T-cell (primary cell): ENCODE measurements at places on chromosomes 16 and 17.

DNA sequence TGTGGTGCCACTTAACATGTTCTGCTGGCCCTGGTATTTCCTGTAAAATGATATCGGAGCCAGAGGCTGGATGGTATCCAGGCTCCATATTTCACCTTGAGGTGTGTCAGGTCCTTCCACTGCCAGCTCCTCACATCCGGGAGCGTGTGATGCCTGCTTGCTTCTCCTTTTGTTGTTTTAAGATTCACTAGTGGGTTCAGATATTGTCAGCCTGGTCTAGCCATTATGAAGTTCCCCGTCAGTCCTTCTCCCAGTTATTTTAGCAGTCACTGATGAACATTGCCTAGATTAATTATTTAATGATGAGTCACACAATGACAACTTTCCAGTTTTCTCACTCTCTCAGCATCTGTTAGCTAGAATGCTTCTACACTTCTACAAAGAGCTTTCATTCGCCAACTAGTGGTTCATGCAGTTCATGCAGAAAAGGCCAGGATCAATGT lies 11.3 kb downstream of the DNAAF1 start:
- no peak for DNase-seq

DNA sequence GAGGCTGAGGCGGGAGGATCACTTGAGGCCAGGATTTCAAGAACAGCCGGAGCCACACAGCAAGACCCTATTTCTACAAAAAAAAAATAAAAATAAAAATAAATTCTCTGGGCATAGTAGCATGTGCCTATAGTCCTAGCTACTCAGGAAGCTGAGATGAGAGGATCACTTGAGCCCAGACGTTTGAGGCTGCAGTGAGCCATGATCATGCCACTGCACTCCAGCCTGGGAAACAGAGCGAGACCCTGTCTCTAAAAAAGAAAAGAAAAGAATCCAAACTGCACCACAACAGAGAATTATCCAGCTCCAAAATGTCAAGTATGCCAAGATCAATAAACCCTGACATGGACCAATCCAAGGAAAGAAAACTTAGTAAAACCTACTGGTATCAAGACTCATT lies 78.9 kb upstream of the NOL11 start:
- no peak for DNase-seq

GRCh38 chr17:49715717-49716279 lies 8.0 kb upstream of the SLC35B1 start:
- peak; percentile 62 for DNase-seq

DNA sequence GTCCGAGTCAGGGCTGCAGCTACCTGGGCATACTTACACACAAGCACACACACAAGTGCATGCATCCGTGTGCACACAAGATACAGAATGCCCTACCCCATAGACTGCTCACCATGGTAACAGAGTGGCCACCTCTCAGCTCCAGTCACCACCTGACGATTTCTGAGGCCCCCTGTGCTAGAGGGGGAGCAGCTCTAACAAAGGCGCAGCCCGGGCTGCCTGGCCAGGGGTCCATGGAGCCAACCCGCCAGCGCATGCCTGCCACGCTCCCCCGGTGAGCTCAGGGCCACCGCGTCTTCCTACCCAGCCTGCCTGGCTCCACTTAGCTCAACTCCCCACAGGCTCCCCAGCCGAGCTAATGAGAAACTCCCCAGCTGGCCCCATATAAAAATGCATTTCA lies 75.5 kb downstream of the ZNF423 start:
- no peak for DNase-seq

- no peak for DNase-seq
Measured at GRCh38 chr16:52912565-52913173, 140.0 kb downstream of the CHD9NB start.

- no peak for DNase-seq
Measured at GRCh38 chr17:62880120-62880519, 72.0 kb upstream of the MARCHF10 start.

GRCh38 chr16:67783353-67783725 lies 23.0 kb downstream of the RANBP10 start:
- DNase-seq, result no peak

- DNase-seq, result no peak
Measured at GRCh38 chr16:84832488-84833143, 12.8 kb downstream of the CRISPLD2 start.

GRCh38 chr17:35795007-35795870 lies at the start of gene MMP28:
Gene MMP28 (minus strand): TSS chr17:35795641. CDS start chr17:35795377, 264 bp downstream.
- DNase-seq, result no peak

- no peak for DNase-seq
Measured at GRCh38 chr16:78993346-78993745, 607.2 kb downstream of the MAF start.

DNA sequence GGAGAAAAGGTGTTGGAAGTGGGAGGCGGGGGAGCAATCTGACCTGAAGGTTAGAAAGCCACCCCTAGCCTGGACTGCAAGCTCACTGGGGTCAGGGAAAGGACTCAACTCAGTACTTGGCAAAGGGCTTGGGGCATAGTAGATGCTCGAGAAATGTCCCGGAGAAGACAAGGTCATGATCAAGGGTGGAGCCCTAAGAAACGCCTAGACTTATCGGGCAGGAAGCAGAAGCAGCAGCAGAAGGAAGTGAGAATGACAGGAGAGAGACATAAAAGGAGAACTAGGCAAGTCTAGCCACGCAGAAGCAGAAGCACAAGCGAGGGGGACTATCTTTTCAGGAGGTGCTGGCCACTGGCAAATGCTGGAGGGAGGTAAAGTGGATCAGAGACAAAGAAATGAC lies 10.2 kb downstream of the COTL1 start:
- DNase-seq, result no peak

- no peak for DNase-seq
Measured at GRCh38 chr16:77705351-77705750, 17.0 kb upstream of the NUDT7 start.

DNA sequence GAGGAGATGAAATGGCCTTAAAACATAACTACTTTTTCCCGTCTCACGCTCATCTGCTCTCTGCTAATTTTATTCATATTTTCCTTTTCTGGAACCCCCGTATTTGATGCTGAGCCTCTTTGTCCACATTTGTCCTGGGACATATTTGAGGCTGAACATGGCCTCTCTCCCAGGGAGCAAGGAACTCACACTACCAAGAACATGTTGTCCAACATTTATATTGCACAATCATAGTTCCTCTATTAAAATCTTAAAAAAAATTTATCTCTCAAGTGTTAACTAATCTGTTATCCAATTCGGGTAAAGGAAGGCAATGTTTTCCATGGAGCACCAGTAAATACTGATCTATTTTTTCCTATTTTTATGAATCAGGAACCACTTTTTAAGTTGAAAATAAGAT lies 60.2 kb downstream of the CMC2 start:
- DNase-seq, result no peak

GRCh38 chr17:14107889-14108288 lies 38.6 kb downstream of the COX10 start:
- DNase-seq, result no peak

GRCh38 chr17:15112846-15113617 lies 152.1 kb downstream of the PMP22 start:
- DNase-seq, result no peak

GRCh38 chr16:50473356-50473945 lies 74.7 kb upstream of the NKD1 start:
- no peak for DNase-seq

GRCh38 chr17:9339958-9340357 lies 235.7 kb downstream of the STX8 start:
- DNase-seq, result no peak

- DNase-seq, result no peak
Measured at GRCh38 chr16:80147026-80147655, 393.7 kb upstream of the DYNLRB2 start.

DNA sequence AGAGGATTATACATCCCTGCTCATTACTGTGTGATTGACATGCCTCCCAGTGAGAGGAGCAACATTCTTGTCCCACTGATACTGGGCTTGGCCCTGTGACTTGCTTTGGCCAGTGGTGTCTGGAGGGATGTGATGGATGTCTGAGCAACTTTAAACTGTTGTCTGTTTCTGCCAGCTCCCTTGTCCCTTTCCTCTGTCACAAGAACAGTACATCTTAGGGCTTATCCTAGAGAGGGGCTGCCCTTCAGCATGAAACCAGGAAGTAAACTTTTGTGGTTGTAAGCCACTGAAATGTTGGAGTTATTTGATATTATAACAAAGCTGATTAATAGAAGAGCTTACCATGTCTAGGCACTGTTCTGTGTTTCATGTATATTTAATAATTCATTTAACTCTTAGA lies 82.9 kb upstream of the GPRC5B start:
- DNase-seq, result no peak

GRCh38 chr16:61471737-61472136 lies 564.5 kb downstream of the CDH8 start:
- no peak for DNase-seq

DNA sequence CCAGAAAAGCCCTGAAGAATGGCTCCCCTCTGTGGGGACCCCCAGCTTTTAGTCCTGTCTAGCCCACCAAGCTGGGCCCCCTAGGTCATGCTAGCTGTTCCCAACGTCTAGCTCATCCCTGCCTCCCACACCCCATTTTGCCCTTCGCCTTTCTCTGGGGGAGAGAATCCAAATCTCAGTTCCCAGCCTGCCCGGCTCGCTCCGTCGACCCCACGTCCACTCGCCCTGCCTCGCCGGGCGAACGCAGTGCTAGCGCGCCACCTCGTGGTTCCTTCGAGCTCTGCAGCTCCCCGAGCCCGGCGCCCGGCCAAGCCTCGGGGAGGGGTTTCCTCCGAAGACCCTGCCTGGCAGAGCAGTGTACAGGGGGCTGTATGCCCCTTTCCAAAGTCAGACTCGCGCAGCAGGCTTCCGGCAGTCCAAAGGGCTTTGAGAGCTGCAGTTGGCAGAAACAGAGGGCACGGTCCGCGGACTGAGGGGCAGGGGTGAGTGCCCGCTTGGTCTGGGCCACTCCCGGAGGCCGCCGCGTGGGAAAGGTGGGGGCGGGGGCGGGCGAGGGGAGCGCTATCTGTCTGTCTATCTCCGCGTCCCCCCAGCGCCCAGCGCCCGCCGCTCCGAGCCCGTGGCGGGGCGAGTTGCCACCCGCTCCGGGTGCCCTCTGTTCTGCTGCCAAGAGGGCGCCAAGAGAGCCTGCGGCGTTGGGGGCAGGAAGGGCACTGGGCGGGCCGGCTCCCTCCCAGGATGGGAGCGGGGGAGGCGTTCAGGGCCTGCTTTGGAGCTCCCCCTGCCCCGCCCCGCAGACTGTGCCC lies 1.7 kb upstream of the DLX3 start:
- peak; percentile 26 for DNase-seq

- no peak for DNase-seq
Measured at GRCh38 chr17:6347776-6348175, 87.1 kb downstream of the AIPL1 start.

DNA sequence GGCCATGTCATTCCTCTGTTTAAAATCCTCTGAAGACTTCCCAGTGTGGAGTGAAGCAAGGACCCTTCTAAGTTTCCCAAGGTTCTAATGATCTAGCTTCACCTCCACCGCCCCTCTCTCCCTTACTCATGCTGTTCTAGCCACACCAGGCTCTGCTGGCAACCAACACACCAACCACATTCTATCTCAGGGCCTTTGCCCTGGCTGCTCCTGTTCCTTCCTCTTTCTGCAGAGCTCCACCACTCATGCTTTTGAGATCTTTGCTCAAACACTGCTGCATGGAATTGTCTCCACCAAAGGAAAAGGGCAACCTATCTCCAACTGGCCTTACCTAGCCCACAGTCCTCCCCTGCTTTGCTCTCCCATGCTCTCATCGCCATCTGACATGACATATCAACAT lies 128.7 kb downstream of the XYLT1 start:
- DNase-seq, result no peak

- no peak for DNase-seq
Measured at GRCh38 chr16:86665319-86665675, 86.9 kb downstream of the FOXL1 start.

DNA sequence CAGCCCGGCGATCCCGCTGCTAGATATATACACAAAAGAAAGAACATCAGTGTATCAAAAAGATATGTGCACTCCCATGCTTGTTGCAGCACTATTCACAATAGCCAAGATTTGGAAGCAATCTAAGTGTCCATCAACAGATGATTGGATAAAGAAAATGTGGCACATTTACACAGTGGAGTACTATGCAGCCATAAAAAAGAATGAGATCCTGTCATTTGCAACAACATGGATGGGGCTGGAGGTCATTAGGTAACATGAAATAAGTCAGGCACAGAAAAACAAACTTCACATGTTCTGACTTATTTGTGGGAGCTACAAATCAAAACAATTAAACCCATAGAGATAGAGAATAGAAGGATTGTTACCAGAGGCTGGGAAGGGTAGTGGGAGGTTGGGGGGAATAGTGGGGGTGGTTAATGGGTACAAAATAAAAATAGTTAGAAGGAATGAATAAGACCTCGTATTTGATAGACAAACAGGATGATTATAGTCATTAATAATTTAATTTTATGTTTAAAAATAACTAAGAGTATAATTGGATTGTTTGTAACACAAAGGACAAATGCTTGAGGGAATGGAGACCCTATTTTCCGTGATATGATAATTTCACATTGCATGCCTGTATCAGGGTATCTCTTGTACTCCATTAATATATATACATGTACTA lies 176.7 kb upstream of the NOG start:
- DNase-seq, result no peak

DNA sequence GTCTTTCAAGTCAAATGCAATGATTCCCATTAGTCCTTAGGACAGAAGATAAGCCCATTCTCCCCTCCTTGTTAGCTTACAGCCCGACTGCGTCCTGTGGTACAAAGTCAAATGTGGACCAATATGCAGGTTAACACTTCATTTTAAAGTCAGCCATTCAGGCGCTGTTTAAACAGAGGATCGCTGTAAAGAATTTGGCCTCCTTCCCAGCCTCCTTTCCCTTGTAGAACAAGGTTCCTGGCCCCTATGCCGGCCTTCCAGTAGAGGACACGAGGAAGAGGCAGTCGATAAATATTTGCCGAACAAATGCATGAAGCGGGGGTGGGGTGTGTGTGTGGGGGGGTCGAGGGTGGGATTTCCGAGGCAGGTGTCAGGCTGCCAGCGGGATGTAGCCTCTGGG lies 4.3 kb downstream of the SDK2 start:
- no peak for DNase-seq

DNA sequence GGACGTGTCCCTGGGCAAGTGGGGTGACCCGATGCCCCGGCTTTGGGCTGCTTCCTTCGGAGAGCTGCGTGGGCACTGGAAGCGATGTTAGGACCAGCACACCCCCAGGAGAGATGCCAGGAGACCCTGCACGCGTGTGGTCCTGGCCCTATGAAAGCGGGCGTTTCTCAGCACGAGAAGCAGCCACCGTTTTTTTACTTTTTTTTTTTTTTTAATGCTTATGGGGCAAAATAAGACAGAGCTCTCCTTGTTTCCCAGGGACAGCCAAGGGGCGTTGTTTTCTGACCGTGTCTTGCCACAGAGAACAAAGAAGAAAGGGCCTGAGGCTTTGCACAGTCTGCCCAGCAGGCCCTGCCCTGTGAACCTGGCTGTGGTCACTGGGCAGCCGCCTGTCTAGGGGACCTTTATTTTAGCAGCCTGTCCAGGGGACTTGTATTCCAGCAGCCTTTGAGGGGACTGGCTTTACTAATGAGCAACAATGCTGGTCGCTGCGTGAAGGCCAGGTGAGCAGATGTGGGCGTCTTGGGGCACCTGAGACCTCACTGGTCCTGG lies 996 bp downstream of the SLC25A10 start:
- DNase-seq, result no peak
